ENCODE measurements at places on chromosomes 12 and 14.

DNA sequence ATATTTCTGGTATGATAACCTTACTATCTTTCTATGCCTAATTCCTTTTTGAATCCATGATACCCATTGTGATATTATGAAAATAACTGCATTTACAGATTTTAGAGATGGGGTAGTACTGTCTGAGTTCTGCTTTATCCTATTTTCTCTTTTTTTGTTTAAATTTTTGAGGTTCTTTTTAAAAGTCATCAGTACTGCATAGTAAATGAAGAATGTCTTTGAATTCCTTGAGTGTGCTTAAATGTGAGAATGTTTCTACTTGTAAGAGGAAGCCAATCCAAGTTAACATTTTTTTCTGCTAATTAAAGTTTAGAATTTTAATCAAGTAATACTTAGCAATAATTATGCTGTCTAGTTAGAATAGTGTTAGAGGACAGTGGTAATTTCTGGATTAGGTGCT is 474.6 kb downstream of the PCNX1 start:
- DNase-seq, result no peak

DNA sequence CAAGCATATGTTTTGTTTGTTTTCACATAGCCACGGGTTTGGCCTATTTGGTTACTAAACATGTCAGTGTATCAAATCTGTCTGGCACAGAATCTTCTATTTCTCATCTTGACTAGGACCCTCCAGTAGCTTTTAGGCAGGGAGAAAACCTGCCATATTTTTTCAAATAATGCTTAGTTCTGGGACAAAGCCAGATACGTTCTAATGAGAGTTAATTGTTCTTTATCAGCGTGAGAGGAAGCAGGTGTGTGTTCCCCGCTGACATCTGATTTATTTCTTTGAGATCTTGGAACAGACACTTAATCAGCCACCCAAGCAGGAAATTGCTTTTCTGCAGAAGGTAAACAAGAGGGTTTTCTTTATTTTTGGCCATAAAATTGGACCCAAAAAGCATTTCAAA is 54.8 kb downstream of the GOLGA5 start:
- peak; percentile 24 for DNase-seq

DNA sequence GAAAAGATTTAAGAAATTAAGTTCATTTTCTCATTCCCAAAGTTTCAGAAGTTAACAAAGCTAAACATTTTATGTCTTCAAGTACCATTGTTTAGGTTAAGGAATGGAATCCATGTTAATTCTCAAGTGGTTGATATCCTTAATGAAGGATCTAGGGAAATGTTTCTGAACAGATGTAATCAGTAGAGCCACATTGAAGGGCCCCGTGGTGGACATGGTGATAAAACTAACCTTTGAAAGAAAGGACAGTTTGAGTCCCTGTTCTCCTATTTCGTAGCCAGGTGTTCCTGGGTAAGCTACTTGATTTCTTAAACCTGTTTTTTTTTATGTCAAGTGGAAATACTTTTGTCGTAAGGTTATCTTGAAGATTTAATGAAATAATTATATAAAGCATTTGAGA is 4.6 kb downstream of the PPM1A start:
- no peak for DNase-seq

DNA sequence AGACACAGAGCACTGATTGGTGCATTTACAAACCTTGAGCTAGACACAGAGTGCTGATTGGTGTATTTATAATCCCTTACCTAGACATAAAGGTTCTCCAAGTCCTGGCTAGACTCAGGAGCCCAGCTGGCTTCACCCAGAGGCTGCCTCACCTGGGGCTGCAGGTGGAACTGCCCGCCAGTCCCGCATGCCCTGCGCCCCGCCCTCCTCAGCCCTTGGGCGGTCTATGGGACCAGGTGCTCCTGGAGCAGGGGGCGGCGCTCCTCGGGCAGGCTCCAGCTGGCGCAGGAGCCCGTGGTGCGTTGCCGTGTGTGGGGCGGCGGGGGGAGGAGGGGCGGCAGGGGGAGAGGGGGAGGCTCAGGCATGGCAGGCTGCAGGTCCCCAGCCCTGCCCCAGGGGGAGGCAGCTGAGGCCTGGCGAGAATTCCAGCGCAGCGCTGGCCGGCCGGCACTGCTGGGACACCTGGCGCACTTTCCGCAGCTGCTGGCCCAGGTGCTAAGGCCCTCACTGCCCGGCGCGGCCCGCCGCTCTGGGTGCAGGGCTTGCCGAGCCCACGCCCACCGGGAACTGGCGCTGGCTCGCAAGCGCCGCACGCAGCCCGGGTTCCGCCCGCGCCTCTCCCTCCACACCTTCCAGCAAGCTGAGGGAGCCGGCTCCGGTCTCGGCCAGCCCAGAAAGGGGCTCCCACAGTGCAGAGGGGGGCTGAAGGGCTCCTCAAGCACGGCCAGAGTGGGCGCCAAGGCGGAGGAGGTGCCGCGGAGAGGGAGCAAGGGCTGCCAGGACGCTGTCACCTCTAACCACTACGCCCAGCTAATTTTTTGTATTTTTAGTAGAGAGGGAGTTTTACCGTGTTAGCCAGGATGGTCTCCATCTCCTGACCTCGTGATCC is 3.1 kb upstream of the SLCO1B3 start:
- DNase-seq, result no peak

GRCh38 chr14:52871606-52872005 is 79.2 kb downstream of the FERMT2 start:
- no peak for DNase-seq
